ENCODE measurements at places on chromosomes 12 and 14. TPM values are rescaled to one million over a fixed set of nuclear protein-coding genes. Genes with fewer than 3 reads are reported as not detected.

Gene GSC
- polyA plus RNA-seq, result not detected

Gene GLT8D2
- 0.23 TPM for polyA plus RNA-seq

Gene CNTN1
- not detected for polyA plus RNA-seq

Gene FOXM1
- polyA plus RNA-seq, result 0.88 TPM

Gene LRR1
- polyA plus RNA-seq, result 10.1 TPM

Gene RNASE7
- polyA plus RNA-seq, result not detected

Gene NUBPL
- polyA plus RNA-seq, result 9.6 TPM

Gene KRT79
- not detected for polyA plus RNA-seq

Gene C12orf56
- not detected for polyA plus RNA-seq

Gene INSM2
- polyA plus RNA-seq, result not detected

Gene KIF5A
- polyA plus RNA-seq, result not detected

Gene SLC11A2
- polyA plus RNA-seq, result 8.2 TPM

Gene KRT77
- polyA plus RNA-seq, result not detected

Gene KRT6A
- polyA plus RNA-seq, result not detected

Gene OTX2
- polyA plus RNA-seq, result not detected

Gene ADCY4
- 0.75 TPM for polyA plus RNA-seq

Gene TUBA1A
- polyA plus RNA-seq, result 286 TPM

Gene MSRB3
- polyA plus RNA-seq, result not detected

Gene IL31
- polyA plus RNA-seq, result not detected

Gene SPIC
- not detected for polyA plus RNA-seq

Gene NYNRIN
- polyA plus RNA-seq, result not detected

Gene SFSWAP
- polyA plus RNA-seq, result 24.2 TPM

Gene OVCH1
- polyA plus RNA-seq, result not detected

Gene ASCL1
- not detected for polyA plus RNA-seq

Gene KRT6C
- not detected for polyA plus RNA-seq

Gene AVPR1A
- polyA plus RNA-seq, result not detected

Gene TSPAN19
- not detected for polyA plus RNA-seq

Gene CD4
- polyA plus RNA-seq, result 6.6 TPM

Gene SLC4A8
- 0.53 TPM for polyA plus RNA-seq

Gene TOMM20L
- polyA plus RNA-seq, result not detected

Gene SOX5
- 11.0 TPM for polyA plus RNA-seq

Gene FAM181A
- not detected for polyA plus RNA-seq

Gene EGLN3
- polyA plus RNA-seq, result 0.60 TPM

Gene KIF26A
- not detected for polyA plus RNA-seq

Gene STAC3
- 2.4 TPM for polyA plus RNA-seq

Gene KRT78
- polyA plus RNA-seq, result not detected

Gene CDCA4
- 11.4 TPM for polyA plus RNA-seq

Gene ADAM21
- 0.18 TPM for polyA plus RNA-seq

Gene TRIM9
- polyA plus RNA-seq, result 0.09 TPM

Gene ITGB7
- polyA plus RNA-seq, result 238 TPM

Gene RNASE3
- not detected for polyA plus RNA-seq

Gene ZC3H14
- polyA plus RNA-seq, result 45.4 TPM

Gene LGR5
- not detected for polyA plus RNA-seq

Gene RHOJ
- polyA plus RNA-seq, result not detected

Gene NRIP2
- 1.7 TPM for polyA plus RNA-seq

Gene C12orf54
- polyA plus RNA-seq, result not detected

All from IgD-negative memory B cell (primary cell).